ENCODE measurements at places on chromosomes 2 and 18.

DNA sequence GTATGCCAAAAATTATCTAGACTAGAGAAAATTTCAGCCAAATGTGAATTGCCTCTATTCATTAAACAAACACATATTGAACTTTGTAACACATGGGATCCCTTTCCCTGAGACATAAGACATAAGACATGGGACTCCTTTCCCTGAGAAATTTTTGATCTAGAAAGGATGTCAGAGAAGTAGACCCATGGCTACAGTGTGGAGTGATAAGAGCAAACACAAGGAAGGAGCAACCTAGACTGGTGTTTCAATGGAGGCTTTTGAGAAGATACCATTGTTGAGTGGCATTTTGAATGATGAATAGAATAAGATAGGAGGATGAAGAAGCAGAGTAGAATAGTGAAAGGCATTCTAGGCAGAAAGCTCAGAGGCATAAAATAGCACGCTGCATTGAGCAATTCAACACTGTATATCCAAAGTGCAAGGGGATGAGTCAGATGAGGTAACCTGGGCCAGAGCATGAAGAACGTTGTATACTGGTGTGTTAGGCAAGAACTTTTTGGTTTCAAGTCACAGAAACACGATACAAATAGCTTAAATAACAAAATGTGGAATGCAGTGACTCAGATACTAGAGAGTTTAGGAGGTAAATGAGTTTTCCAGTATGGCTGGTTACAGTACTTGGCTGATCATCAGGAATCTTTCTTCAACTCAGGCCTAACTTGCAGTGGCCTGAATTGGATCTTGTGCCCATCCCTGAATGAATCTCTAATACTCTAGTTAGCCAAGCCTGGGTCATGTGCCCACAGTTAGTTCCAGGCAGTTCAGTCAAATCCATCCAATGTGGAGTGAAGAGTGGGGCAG, 129.8 kb upstream of the TANK start:
- no peak for DNase-seq

GRCh38 chr2:85428343-85428881, 9.9 kb downstream of the SH2D6 start:
- DNase-seq: no peak

DNA sequence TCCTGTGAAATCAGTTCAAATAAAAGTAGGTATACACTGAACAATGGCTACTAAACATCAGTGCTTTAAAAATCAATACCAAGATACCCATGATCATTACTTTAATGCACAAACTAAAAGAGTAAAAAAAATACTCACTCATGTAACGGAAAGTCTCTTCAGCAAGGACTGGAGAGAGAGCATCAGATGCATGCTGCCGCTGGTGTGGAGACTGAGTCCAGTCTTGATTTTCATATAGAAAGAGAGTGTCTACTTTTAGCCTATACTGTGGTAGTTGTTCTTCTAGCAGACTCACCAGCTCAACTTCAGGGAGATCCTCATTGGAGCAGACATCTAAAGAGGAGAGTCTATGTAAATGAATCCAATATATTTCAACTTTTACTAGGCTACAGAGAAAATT, 44.0 kb downstream of the TRAK2 start:
- no peak for DNase-seq

- no peak for DNase-seq
These were observed 62.6 kb upstream of the STK17B start for GRCh38 chr2:196233805-196234475.

DNA sequence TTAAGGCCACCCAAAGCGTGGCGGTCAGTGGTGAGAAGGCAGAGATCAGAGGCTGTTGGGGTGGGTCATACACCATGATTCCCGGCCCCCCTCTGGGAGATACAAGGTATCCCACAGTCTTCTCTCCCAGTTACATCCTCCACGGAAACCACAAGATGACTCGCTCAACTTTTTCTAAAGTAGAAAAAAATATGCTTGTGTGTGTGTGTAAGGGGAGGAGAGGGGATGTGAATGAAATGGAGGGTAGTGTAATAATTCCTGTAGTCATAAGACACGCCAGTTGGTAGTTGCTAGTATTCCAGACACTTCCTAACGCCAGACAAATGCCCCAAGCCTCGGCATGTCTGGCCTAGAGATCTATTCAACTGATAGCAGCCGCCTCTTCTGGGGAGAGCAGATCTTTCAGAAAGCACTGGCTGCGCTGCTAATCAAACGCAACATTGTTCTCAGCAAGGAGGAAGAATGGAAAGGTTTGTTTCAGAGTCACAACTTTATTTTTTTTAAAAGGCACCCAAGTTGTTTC, 143.5 kb downstream of the TGIF1 start:
- DNase-seq: no peak

DNA sequence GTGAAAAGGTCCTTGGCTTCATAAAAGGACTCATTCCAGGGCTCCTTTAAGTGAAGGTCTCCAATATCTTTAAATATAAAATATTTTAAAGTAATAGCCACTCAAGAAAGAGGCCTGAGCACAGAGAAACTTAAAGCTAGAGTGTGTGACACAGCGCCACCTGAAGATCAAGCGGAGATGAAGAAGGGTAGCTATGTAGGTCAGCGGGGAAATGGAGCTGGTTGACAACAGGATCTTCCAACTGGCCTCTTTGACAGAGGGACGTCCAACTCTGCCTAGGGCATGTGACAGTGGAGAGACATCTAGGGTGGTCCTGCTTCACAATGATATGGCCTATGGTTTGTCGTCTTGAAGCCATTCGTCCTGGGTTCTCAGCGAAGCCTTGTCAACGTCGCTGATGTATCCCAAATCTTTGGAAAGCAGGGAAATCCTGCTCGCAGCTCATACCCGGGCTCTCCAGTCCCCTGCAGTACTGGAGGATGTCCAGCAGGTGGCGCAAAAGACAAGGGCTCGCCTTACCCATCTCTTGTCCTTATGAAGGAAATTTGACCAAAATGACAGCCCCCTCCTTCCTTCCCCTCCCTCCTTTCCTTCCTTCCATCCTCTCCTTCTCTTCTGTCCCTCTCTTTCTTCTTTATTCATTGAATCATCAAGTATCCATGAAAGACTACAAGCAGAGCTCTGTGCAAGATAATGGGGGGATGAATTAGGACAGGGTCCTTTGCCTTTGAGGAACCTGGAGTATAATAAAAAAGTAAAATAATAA, 59.6 kb downstream of the LONRF2 start:
- peak; percentile 77 for DNase-seq

DNA sequence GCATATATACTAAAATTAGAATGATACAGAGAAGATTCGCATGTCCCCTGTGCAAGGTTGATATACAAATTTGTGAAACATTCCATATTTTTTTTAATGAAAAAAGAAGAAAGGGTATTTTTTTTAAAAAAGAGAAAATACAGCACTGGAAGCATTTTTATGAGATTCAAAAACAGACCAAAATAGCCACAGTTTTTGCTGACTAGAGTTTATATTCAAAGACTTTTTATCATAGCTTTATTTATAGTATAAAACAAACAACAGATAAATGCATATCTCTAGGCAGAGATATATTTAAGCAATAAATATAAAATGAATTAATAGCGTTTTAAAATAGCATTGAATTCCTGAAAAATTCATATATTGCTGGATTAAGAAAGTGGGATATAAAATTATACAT, 436.5 kb upstream of the ACVR2A start:
- no peak for DNase-seq

- no peak for DNase-seq
These were observed 30.6 kb downstream of the PTGR3 start for GRCh38 chr18:75178376-75178775.

DNA sequence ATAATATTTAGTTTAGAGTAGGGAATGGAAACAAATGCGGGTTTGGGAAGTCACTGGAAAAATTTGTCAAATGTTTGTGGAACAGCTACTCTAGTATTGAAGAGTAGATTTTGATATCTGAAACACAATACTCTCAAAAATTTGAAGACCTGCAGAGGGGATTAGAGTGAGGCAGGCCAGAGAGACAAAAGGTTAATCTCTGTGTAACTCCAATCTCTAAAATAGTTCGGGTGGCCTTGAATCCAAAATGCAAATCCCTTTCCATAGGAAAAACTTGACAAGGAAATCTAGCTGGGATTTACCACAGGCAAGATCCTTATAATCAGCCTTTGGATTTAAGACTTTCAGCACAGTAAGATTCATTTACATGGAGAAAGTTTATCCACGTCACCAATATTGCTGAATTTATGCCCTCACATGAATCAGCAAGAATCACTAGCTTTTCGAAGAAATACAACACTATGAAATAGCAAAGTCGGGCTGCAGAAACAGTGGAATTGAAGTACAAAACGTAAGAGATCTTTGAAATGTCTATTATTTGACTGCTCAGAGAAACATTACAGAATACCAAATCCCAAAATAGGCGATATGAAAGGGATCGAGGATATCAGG, 423.7 kb upstream of the ZNF804A start:
- no peak for DNase-seq

GRCh38 chr2:9842487-9843228, 616 bp upstream of the TAF1B start:
- no peak for DNase-seq

- DNase-seq: no peak
These were observed 53.0 kb upstream of the LRP2 start for GRCh38 chr2:169415233-169415748.

GRCh38 chr2:230643576-230644291, 68.9 kb upstream of the CAB39 start:
- no peak for DNase-seq

- DNase-seq: peak; percentile 11
These were observed 1.9 kb downstream of the DUSP2 start for GRCh38 chr2:96143231-96143847.

DNA sequence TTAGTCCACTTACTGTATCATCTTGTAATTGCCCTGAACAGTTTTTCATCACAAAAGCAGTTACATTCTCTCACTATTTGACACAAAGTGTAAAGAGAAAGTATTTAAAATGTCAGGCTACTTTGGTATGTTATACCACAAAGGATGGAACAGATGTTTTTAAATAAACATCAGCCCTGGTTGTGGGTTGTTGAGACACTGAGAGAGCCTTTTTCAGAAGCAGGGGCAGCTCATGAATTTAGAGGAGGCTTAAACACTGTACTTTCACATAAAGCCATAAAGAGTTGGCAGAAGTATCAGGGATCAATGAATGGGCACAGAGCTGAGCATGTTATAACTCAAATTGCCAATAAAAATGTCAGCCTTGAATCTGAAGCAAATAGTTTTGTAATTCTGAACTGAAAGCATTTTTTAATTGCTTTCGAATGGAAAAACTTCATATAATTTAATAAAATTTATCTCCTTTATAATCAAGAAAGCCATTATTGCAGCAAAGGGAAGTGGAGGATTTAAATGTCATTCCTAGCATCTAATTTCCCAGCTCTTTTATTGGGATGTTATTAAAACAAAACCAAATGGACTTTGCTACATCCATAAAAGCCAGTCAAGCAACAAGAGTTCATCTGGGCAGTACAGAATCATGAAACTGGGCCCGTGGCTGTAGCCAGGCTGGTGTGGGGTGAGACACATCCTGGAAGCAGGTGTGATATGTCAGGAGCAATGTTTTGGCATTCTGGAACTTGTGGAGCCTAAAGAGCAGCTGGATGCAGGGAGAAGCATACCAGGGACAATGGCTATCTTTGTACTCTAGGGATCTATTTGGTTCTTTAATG, 95.1 kb upstream of the NT5C1B start:
- no peak for DNase-seq

GRCh38 chr2:23595601-23596251, 210.7 kb downstream of the KLHL29 start:
- peak; percentile 47 for DNase-seq

DNA sequence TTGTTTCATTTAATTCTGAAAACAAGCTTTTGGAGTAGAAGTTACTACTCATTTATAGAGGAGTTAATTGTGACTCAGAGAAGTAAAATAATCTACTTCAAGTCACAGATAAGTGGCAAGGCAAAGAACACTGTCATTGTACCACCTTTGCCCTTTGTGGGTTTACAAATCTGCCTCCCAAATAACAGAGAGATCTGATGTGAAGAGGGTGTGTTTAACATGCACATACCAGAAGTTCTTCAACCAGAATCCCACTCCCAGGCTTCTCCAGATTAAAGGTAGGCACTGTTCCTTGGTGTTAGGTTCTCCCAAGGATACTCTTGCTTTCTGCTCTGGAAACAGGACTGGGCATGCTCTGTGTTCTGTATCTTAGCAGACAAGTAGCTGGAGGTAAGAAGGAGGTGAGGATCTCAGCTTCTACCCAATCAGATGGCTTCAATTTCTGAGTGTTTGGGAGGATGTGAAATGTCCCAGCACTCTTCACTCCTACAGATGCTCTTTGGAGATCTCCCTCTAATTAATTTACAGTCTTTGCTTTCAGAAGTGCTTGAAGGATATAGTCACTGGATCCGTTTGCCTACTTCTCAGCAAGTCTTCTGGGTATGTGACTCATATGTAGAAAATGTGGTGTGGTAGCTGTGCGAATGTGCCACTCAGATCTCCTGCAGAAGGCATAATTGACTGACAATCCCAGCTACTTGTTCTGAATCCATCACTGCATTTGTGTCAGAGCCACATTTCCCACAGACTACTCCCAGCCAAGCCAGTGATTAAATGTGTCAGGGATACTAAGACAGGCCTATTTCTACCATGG, 111.1 kb downstream of the KLHL14 start:
- no peak for DNase-seq

DNA sequence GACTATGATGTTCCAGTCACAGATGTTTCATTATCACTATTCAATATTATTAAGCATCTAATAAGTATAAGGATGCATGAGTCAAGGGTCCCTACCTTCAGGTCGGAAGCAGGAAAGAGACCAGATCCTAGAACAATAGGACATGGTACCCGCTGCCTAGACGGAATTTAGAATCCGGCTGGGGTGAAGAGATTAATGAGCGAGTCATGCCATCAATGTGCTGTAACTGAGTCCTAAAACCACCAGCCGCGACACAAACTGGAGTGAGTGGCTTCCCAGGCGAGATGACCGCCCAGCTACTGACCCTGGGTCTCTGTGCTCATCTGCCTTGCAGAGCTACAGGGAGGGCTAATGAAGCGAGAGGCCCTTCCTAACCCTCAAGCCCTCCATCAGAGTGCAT, 73.6 kb downstream of the DNMT3A start:
- DNase-seq: peak; percentile 14

DNA sequence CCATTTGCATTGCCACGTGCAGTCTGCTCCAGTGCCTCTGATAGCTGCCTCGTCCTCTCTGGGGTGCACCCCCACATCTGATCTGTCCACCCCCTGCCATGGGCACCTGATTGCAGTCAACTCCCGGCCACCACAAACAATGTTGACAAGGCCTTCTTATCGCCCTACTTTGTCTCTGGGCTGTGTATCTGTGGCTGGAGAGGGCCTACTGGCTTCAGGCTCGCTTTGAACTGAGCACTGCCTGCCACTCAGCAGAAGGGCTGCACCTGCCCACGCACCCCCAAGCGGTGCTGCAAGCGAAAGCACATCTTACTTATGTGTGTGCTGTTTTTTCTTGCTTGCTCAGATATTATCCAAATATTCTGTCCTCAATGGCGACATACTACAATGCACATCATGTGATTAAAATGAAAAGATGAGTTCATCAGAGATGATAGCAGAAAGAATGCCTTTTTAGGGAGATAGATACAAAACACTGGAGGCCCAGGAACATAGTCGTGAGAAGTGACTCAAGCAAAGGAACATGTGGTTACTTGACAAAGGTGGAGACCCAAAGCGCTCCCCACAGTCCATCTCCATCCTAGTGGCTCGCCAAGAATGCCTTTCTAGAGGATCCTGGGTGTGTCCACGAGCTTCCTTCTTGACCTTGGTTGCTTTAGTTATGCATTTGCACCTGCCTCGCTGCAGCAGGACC, 28.8 kb downstream of the FBLN7 start:
- no peak for DNase-seq

All from left ventricle myocardium superior (tissue), 1 donor.